ENCODE measurements at places on chromosomes 4 and X.

- no peak for DNase-seq
These were observed 245.6 kb downstream of the TRAM1L1 start for GRCh38 chr4:116839826-116840225.

GRCh38 chrX:46636223-46636622, 62.7 kb downstream of the CHST7 start:
- no peak for DNase-seq

GRCh38 chr4:81919810-81920209, 448.1 kb upstream of the RASGEF1B start:
- no peak for DNase-seq

DNA sequence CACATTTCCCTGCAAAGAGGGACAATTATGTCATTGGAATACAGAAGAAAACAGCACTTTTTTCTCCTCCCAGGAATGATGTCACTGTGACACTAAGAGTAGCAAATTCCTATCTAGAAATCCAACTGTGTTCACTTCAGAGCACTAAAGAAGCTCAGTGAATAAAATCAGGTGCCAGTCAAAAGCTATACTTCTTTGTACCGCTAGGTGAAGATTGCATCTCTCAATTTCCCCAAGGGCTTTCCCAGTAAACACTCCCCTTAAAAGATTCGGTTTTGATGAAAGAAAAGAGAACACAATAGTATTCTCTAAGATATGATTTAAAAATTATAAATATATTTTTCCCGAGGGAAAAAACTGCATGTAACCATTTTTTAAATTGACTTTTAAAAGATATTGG, 104.7 kb upstream of the MID1 start:
- DNase-seq, result no peak

GRCh38 chrX:118475903-118476302, 19.7 kb upstream of the DOCK11 start:
- no peak for DNase-seq

DNA sequence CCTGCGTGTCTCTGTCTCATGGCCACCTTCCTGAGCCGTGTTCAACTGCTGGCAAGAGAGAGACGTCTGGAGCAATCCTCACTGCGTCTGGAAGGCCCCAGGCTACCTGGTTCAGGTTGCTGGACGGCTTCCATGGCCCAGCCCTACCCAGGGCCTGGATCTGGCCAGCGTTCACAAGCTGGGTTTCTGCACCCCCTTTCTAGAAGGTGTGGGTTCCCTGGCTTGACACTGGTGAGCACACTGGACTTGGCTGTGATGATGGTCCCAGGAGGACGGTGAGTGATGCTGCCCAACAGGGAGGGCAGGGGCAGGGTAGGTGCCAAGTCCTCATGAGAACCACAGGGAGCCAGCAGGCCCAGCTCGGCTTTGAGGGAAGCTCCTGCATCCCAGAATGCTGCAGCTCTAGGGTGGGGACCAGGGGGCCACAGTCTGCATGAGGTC, 63.4 kb downstream of the HTRA3 start:
- no peak for DNase-seq

GRCh38 chr4:86184216-86184900, 175.5 kb downstream of the MAPK10 start:
- no peak for DNase-seq

- no peak for DNase-seq
These were observed 3.0 kb downstream of the RASGEF1B start for GRCh38 chr4:81468678-81469077.

- DNase-seq, result no peak
These were observed 16.5 kb upstream of the SMIM14 start for GRCh38 chr4:39655211-39655610.

GRCh38 chrX:2723286-2723879, 28.5 kb upstream of the XG start:
- no peak for DNase-seq

DNA sequence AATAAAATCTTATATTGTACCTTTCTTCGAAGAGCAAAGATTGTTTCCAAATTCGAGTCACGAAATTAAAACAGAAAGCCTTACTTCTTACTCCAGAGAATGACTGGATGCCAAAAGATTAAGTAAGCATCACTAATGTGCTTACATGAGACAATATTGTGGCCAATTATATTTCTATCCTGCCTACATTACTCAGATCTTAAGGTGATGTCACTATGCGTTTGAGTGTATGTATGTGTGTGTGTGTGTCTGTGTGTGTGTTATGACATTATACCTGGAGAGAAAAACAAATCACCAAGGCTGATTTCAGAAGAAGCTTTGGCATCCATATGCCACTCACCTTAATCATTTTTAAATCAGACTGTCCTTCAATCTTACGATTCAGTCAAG, 556.3 kb downstream of the PPARGC1A start:
- no peak for DNase-seq

- no peak for DNase-seq
These were observed 22.8 kb upstream of the DCLK2 start for GRCh38 chr4:150055467-150055866.

- no peak for DNase-seq
These were observed 10.7 kb downstream of the SEPTIN6 start for GRCh38 chrX:119682019-119682989.

DNA sequence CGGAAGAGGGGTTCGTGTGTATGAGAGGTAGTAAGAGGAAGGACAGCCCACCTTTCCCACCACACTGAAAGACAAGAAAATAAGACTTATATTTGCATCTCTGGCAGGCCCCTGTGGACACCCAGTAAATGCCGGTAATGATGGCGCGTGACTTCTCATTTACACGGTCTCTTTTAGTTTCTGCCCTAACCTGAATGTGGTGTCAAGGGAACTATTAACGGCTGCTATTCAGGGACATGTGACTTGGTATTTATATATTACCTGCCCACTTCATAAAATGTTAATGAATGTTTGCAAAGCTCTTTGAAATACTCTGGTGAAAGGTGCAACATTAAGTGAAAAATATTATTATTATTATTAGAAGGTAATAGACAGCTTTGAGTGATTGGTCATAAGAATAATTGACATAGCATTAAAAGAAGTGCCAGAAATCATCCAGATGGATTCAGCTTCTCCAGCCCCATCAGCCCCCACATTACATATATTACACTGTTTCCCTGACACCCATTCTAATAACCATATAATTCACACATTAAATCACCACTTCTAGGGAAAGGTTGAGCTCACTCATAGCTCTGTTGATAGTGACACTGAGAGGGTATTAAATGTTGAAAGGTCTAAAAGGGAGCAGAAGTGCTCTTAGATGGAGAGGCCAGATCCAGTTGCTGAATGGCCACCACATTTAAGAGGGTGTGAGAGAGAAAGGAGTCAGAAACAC, 83.0 kb upstream of the BEND4 start:
- DNase-seq, result no peak

DNA sequence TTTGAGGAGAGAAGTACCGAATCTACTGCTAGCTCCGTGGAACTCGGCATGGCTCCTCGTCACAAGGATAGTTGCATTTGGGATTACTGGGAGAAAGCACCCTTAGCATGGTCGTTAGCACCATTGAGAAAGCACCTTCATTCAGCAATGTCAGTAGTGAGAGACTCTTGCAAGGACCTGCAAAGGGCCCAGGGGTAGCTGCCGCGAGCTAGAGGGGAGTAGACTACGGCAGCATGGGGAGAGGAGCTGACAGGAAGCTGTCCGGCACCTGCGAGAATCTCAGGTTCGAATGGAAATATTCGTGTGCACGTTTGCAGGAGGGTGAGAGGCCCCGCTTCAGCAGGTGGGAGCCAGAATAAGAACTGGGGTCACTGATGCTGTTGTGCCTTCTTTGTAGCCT, 20.2 kb downstream of the TLR10 start:
- DNase-seq, result peak; percentile 27

DNA sequence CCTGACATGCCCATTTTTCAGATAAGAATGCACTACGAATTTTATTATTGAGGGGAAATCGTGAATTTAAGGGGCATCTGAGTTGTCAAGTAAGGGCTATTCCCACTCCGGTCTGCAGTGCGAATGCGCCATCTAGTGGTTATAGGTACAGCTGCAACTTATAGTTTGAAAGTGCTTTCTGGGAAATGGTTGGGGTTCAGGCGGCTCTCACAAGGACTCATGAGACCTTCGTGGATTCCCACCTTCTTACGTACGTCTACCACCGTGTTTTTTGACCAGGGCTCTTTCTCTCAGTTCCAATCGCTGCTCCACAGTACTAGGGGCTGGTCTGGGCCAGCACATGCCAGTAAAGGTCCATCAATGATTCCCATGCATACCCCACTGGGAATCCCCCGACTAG, 12.3 kb downstream of the MSL3 start:
- DNase-seq, result no peak

DNA sequence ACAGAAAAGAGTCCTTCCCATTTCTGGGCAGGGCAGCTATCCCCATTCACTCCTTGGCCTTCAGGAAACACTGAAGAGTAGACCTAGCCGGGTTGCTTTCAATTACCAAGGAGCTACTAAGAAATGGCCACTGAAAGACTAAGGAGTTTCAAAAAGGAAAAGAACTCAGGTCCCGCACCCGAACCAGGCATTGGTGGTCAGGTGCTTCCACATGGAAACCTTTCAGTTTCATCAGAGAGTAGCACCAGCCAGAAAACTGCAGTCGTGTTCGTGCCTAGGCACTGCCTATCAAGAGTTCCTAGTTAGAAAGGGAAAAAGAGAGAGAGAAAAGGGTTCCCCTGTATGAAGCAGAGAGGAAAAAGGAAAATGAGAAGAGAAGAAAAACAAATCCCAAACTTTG, 237.9 kb downstream of the KLHL4 start:
- DNase-seq, result no peak

DNA sequence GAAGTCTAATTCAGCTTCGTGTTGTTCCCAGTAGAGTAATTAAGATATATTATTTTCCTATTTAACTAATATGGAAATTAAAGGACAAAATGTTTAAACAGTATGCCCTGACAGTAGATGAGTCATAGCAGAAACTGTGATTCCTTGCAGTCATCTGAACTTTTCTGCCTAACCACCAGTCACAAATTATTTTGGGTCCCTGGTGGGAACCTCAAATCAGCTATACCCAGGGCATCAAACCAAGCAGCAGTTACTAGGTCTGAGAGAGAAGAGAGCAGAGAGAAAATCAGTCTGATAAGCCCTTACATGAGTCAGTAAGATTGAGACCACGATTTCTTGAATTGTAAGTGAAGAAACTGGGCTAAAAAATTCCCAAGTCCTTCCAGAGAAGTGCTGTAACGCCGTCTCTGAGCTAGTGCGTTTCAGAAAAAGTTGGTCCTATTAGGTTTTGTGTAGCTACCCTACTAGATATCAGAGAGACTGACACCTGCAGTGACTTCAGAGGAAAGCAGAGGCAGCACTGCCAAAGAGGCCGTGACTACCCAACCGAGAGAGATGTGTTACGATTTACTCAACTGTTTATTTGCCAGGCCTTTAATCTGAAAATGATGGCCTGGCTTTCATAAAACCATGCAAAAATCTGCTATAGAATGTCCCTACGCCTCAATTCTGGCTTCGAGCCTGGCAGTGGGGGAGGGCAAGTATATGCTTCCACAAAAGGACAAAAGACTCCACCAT, 21.7 kb upstream of the GPM6A start:
- DNase-seq, result no peak

DNA sequence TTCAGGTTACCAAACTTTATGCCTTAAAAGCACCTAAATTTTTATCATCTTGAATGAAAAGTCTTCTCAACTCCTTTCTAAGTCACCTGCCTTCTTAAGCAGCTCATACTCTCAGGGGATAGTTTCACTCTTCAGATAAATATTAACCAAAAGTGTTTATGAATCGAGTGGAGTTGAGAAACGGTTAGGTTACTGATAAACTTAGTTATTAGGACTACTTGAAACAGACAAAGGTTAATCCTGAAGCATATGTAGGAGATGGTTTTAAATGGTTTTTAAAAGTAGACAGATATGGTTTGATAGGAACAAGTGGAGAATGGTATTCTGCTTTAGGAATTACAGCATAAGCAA, 32.8 kb downstream of the CLDN22 start:
- DNase-seq, result no peak

DNA sequence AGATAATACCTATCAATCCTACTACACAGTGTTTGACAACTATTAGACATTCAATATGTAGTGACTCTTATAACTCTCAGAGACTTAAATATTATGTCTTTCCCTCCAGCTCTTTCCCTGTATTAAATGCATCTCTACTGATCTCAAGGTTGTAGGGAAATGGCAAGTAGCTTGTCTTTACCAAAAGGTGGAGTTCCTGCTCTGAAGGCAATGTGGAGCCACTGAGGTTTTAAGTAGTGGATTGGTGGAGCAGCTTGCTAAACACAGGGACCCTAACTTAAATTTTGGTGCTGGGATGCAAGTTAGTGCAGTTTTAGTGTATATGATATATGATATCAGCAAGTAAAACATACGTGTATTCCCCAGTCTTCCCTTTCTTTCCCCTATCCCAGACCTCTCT, 13.1 kb downstream of the FNIP2 start:
- no peak for DNase-seq

DNA sequence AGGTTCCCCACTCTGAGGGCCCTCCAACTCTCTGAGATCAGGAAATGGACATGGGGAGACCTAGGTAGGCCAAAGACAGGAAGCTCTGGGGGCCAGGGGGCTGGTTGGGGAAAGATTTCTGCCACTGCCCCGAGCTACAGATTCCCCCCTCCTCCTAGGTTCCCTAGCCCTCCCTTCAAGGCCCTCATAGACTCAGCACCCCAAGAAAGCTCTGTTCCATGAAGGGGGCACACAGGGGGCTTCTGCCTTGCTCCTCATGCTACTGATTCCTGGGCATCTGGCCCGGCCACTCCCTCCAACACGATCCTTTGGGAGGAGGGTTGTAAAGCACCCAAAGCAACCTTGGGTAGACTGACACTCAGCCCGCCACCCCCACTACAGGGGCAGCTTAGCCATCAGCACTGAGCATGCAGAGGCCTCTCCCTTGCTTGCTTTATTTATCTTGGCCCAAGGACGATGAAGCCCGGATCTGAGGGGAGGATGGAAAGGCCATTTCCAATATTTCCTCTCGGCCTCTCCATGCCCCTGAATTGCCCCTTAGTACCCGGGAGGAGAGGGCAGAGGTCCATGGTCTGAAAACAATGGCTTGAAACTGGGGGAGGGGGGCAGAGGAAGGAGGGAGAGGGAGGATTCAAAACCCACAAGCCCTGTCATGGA, 146.7 kb downstream of the PJA1 start:
- DNase-seq, result no peak

GRCh38 chrX:149487292-149487691, 17.8 kb downstream of the IDS start:
- DNase-seq, result no peak

DNA sequence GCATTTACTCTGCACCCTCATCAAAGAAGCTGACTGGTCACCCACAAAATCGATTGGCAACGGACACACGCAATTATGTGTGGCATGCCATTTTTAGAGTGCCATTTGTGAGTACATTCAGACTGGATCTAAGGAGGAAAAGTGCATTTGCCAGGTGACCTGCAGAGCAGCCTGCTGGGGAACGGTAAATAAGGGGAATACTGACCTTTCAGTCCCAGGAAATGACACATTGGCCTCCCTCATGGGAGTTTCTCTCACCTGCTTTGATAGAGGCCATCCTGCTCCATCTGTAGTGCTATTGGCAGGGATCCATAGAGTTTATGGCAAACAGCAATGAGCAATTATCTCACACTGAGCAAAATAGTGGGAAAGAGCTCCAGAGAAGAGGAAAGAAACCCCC, 127.8 kb downstream of the DDX53 start:
- no peak for DNase-seq
